ENCODE measurements at places on chromosomes 16 and 17.
A peak's percentile ranks its signal among the peaks of the same experiment; 100 is the strongest.

DNA sequence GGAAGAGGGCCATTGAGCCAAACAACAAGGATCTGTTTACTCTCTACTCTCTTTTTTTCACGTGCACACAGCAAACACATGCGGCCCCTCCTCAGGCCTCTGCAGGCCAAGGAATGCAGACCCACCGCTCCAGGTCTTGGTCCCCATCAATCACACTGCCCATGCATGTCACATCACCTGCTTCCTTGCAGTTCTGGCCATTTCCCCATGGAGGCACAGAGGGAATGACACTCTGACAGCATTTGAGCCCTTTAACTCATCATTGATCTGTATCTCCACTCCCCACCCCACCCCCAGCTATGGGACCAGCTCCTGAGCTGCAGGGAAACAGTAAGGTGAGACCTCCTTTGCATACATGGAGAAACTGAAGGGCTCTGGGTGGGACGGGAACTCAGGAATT is 45.9 kb upstream of the MEIOC start:
- no peak for DNase-seq

DNA sequence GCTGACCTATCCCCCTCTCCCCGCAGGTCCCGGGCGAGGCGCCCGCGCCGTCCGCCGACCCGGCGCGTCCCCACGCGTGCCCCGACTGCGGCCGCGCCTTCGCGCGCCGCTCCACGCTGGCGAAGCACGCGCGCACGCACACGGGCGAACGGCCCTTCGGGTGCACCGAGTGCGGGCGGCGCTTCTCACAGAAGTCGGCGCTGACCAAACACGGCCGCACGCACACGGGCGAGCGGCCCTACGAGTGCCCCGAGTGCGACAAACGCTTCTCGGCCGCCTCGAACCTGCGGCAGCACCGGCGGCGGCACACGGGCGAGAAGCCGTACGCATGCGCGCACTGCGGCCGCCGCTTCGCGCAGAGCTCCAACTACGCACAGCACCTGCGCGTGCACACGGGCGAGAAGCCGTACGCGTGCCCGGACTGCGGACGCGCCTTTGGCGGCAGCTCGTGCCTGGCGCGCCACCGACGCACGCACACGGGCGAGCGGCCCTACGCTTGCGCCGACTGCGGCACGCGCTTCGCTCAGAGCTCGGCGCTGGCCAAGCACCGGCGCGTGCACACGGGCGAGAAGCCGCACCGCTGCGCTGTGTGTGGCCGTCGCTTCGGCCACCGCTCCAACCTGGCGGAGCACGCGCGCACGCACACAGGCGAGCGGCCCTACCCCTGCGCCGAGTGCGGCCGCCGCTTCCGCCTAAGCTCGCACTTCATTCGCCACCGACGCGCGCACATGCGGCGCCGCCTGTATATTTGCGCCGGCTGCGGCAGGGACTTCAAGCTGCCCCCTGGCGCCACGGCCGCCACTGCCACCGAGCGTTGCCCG is 10.3 kb downstream of the ZNF771 start:
- DNase-seq, result peak; percentile 90

GRCh38 chr16:85334718-85335583 is 222.7 kb upstream of the CIBAR2 start:
- no peak for DNase-seq

GRCh38 chr16:17397499-17397891 is 73.3 kb downstream of the XYLT1 start:
- DNase-seq, result peak; percentile 42

GRCh38 chr17:39757176-39757662 is 19.5 kb downstream of the GRB7 start:
- no peak for DNase-seq

GRCh38 chr17:58153046-58153445 is 4.9 kb downstream of the OR4D1 start:
- DNase-seq, result peak; percentile 82

DNA sequence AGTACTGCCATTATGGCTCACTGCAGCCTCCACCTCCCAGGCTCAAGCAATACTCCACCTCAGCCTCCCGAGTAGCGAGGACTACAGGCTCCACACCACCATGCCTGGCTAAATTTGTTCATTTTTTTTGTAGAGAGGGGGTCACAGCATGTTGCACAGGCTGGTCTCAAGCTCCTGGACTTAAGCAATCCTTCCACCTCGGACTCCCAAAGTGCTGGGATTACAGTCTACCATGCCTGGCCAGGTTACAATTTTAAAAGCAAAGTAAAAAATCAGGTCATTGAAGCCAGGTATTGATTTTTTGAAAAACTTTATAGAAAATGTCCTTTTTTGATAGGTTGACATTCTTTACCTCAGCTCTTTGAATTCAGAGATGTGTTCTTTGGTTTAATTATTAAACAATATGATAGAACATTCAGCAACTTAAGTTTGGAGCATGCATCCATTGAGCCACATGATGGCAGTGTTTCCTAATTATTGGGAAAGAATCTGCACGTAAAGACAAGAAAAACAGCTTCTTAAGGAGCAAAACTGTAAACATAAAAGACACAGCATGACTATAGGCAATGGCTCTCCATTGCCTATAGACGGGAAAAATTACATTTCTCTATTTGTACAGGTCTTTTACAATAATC is 1.7 kb upstream of the SLC16A11 start:
- peak; percentile 83 for DNase-seq

- DNase-seq, result no peak
Measured at GRCh38 chr16:2773188-2773968, 3.7 kb downstream of the ELOB start.

DNA sequence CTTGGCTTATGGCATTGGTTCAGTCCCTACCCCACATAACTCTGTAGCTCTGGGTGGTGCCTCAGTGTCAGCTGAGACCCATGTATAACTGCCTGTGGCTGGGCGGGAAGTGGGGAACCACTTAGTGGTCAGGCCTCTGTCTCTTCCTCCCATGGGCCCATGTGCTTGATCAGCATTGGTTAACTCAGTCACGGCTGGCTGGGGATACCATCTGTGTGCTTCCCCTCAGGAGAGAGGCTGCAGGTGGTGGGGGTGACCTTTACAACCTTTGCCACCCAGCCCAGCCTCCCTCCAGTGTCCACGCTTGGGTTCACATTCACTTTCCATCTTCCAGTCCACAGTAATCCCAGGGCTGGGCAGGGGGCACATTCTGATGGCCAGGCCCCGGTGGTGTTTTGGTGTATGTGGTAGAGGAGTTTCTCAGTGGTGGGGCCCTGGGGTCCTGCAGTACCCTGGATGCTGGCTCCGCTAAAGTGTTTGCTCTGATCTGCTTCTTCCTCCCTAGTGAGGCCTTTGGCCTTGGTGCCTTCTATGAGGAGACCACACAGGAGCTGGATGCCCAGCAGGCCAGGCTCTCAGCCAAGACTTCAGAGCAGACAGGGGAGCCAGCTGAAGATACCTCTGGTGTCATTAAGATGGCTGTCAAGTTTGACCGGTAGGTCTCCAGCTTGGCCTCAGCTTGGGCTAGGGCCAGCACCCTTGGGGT is 10.2 kb upstream of the NFATC3 start:
- peak; percentile 71 for DNase-seq

GRCh38 chr17:29043539-29044145 is 701 bp downstream of the PIPOX start:
- no peak for DNase-seq

DNA sequence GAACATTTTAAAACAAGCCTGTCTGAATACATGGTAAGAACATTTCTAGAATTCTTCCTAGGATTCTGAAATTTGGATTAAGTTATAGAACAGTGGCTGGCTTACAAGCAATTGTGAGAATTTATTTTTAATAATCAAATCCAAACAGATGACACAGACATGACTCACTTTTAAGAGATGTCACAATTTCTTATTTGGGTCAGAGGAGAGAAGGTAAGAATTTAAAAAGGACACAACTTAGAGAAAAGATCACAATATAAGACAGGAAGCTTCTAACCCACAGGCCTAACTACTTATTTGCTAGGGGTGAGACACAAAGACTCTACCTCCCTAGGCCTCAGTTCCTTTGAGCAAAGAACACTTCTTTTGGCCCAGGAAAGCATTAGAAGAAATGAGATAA is 32.7 kb downstream of the ZZEF1 start:
- peak; percentile 19 for DNase-seq

Data from CD4-positive, alpha-beta T cell treated with Interleukin-15 for 4 hours (primary cell).